ENCODE measurements at places on chromosomes 4 and X.

DNA sequence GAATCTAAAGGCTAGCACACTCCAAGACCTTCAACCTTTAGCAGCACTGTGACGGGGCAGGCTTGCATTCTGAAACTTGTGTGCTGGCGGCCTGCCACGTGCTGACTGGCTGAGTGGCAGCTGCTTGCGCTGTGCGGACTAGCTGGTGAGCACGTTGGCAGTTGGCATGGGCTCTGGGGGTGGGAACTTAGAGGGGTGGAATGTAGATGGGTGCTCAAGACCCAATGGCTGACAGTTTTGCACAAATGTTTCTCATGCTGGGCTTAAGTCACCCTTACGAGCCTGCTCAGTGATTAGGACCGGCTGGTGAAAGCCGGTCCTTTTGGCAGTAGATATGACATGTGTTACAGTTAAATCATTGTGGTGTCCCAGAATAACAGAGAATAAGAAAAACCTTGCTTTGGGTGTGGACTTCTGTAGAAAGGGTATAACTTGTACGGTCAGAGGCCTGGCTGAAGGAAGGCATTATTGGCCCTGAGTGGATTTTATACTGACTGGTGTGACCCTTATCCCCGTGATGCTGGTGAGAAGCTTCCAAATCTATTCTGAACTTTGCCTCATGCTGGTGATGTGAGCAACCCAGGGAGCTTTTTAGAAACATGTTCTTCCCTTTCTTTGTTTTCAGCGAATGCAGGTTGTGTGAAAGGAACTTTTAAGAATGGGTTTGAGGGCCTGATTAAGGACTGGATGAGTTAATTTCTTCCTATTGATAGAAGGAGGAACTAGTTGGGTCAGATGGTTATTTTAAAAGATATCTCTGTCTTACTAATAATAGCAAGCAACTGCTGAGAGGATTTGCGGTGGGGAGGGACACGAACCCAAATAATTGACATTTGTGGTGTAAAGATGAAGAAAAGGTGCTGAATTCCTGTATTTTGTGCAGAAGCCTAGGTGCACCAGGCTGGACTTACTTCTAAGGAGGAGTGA lies 107.4 kb upstream of the SLC4A4 start:
- no peak for DNase-seq

DNA sequence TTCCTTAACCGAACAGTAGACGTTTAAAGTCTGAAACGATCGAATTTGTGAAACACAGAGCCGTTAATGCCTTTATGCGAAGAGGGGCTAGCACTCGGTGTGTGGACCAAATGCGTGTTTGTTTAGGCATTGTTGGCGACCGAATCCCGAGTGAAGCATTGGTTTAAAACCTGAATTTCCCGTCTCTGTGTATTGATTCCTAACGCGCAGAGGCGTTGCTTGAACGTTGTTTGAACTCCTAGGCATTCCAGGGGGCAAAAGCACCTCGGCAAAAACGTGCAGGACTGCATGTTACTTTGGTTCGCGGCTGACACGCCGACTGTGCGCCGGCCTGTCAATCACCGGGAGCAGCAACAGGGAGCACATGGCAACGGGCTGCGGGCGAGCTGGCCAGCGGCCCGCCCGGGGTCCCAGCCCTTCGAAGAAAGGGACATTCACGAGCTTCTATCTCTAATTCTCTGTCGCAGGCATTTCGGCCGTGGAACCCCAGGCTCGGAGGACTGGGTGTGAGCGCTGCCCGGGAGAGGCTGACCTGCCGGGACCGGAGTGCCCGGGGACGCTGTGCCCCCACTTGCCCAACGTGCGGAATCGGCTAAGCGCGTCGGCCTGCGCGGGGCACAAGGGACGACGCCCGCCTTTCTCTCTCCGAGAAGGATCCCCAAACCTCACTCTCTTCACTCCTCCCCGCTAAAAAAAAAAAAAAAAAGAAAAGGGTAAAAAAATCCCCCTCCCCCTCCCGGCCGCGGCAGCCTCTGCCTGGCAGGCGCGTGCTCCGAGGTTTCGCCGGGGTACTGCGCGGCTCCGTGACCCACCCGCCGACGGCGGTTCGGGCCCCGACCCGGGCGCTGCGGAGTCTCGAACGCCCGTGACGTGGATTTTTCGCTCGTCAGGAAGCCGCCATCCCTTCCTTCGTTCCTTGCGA lies 810 bp downstream of the SPRY1 start:
- DNase-seq = no peak

GRCh38 chrX:140167551-140167950 lies 202.2 kb upstream of the CXorf66 start:
- no peak for DNase-seq

- no peak for DNase-seq
Observed at GRCh38 chr4:109214622-109215301, 87.7 kb downstream of the COL25A1 start.

- DNase-seq = no peak
Observed at GRCh38 chr4:169682372-169683047, 62.1 kb downstream of the CLCN3 start.
